ENCODE measurements at places on chromosomes 2 and 18.

DNA sequence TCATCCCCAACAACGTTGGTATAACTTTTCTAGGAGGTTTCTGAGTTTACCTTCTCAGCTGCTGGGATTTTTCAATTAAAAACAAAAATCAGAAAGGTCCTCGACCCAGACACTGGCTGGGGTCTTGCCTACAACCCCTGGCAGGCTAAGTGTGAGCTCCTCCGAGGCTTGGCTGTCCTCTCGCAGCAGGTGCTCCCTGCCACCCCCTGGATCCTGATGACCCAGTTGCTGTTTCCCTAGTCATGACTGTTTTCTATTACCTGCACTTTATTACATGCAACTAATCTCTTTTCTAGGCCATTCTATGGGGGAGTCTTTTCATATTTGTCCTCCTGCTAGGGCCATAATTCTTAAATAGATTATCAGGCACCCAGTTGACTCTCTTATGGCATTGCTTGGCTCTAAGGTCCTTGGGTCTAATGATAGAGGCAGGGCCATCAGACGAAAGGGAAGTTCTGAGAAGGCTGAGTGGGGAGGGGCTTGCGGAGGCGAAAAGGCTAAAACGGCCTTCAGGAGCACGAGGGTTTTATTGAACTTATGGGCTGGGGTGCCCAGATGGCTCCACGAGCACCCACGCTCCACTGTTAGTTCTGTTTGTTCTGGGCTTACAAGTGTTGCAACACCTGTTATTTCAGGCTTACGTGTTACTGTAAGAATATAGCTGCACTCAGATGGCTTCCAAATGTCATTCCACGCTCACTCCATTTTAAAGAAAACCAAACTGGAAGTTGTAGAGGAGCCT lies 166.0 kb downstream of the NCK2 start:
- no peak for DNase-seq

DNA sequence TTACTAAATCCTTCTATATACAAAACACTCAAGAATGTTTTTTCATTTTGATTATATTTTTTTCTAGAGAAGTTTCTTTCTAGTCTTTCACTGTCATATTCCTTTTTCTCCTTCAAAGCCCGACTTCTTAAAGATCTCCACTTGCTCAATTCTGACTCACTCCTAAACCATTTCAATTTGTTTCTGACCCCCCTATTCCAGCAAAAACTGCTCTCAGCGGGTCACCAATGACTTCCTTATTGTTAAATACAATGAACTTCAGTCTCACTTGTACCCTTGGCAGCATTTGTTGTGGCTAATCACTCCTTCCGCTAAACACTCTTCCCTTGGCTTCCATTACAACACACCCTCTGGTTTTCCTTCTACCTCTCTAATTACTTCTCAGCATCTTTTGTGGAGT lies 111.1 kb upstream of the RBBP8 start:
- no peak for DNase-seq

DNA sequence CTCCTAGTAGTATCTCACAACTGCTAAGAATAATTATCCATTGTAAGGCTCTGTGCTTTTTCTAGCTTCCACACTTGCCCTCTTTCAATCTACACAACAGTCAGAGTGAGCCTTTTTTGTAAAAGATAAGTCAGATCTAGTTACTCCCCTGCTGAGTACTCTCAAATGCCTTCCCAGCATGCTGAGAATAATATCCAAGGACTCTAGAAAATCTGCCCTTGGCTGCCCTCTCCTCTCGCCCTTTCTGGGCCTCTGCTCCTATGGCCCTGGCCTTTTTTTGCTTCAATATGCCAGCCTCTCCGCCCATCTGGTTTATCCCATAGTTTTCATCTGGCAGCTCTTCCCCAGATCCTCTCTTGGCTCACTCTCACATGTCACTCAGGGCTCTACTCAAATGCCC lies 455.9 kb upstream of the UBE2E3 start:
- DNase-seq: no peak

DNA sequence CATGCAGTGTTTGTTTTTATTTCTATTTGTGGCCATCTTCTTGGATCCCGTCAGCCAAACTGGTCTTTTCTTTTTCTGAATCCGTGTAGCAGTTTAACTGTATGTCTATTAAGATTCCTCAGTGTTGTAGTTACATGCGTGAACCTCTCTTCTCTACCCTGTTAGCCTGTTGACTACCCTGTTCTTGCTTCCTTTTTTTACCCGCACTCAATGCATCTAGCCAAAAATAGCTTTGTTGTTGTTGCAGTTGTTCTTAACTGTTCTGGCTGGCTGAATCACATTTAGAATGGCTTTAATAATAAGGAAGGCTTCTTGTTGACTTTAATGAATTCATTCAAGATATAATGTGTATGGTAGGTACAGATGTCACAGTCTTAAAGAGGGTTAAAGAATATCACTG lies 137.1 kb downstream of the LCLAT1 start:
- no peak for DNase-seq

GRCh38 chr18:76410033-76410432 lies 85.0 kb downstream of the ZNF516 start:
- DNase-seq: no peak

Data from stimulated activated CD4-positive, alpha-beta T cell treated with anti-CD3 and anti-CD28 coated beads, Interleukin-4, amount 100 ng/mL, for 1 hour (primary cell).